Stimulated activated CD4-positive, alpha-beta T cell treated with anti-CD3 and anti-CD28 coated beads, Interleukin-1b, Interleukin-23, amount 100 ng/mL, for 1 hour (primary cell): ENCODE measurements at places on chromosomes 3 and 15.

DNA sequence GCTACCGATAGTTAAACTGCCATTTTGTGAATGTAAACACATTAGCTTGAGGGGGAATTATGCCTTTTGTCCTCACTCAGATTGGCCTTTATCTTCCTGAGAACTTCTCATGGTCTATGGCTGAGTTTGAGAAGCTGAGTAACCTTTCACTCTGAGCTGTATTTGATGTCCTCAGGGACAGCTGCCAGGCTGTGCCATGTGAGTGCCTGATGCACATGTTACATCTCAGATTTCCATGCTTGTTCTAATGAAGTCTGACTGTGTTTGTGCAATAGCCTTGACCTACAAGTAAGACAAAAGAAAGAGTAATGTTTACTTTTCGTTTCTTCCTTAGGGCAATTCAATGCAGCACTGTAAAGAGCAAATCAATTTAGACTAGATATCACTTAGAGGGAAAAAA is 44.1 kb upstream of the ARL6 start:
- no peak for DNase-seq

GRCh38 chr15:98896802-98897732 is 110.5 kb downstream of the PGPEP1L start:
- no peak for DNase-seq

DNA sequence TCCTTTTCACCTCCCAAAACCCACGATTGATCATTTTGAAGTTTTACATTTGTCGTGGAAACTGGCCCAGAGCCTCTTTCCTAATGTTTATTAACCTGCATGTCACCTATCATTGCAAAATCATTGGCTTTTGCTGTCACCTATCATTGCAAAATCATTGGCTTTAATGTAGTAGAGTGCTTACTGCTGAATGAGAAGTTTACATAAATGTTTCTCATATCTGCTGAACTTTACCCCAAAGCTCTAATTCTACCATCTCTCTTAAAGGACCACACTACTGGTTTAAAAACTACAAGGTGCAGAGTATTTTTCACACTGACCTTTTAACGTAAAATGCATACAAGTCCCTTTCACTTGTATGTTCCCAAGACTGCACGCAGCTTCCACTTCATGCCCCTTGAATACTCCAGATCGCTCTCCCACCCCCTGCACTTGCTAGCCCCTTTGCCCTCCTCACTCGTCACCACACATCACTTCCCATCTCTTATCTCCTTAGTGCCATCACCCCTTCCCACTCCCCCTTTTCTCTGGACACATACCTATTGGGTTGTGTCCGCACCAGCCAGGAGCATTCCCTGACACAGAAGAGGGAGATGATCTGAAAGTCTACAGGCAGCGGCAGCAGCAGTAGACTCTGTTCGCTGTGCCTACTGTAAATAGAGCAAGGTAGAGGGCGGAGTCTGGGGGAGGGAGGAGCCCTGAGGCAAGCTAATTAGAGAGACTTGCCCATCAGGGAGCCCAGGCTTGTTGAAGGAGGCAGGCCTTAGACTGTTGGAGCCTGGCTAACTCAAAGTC is 30.2 kb upstream of the ATOSA start:
- DNase-seq = no peak

DNA sequence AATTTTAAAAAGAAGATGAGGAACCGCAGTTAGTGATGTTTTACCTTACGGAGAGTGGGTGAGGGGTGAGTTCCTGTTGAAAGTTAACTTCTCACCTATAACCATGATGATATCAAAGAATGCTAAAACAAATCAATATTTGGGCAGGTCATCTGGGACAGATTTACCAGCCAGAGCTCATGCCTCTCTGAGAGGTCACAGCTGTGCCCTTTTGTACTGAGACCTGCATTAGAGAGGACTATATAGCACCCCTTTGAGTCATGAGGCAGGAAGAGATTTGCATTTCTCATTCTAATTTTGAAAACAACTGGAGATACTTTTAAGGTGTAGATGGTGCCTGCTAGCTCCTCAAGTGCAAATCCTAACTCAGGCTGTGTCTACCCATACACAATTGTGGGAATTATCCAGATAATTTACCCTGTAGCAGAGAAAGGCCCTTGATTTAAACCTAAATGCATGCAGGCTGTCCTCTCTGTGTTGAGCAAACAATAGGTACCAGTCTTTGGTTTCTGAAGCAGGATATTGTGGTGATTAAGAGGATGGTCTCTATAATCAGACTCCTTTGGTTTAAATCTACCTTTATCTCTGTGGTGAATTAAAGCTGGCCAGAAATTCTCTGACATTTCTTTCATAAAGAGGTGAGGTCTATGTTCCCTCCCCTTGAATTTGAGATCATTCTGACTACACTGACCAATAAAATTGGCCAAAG is 5.8 kb upstream of the TM4SF4 start:
- no peak for DNase-seq

GRCh38 chr3:66481071-66482017 is 19.5 kb downstream of the LRIG1 start:
- no peak for DNase-seq

DNA sequence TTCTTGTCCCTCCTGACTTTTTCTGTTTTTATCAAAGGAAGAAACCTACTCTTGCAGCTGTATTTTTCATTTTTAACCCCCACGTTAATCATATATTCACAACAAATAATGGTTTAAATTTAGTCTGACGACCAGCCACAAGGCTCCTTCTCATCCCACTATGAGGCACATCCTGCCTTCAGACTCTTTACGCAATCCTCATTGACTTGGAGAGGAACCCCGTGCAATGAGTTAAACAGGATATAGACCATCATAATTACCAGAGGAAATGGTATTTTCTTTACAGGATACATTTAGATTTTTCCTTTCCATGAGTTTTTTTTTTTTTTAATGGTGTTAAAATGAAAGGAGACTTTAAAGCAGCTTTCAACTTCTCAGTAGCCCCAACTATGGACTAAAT is 68.5 kb downstream of the WWTR1 start:
- DNase-seq = no peak

DNA sequence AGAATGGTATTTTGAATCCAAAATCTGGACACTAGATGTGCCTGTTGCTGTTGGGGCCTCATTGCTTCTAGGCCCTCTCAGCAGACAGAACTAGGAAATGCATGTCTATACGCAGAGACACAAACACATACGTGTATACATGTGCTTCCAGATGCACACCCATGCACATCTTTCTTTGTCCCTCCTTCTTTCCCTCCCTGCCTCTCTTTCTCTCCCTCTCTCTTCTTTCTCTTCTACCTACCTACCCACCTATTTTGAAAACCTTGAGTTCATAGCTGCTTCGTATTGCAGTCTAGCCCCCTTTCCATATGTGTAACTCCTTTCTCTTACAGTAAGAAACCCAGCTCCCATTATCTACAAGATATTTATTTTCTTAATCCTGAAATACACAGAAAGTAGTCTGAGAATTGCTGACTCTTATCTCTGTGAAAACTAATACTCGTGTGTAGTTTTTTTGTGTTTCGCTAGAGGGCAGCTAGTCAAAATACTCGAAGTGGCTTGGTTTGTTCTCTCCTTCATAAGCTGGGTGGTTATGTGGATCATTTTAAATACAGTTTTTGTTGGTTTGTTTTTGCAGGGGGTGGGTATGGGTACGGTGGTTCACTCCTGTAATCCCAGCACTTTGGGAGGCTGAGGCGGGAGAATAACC is 18.5 kb downstream of the RPL32 start:
- no peak for DNase-seq

GRCh38 chr15:37080261-37080921 is 20.0 kb downstream of the MEIS2 start:
- DNase-seq = no peak

DNA sequence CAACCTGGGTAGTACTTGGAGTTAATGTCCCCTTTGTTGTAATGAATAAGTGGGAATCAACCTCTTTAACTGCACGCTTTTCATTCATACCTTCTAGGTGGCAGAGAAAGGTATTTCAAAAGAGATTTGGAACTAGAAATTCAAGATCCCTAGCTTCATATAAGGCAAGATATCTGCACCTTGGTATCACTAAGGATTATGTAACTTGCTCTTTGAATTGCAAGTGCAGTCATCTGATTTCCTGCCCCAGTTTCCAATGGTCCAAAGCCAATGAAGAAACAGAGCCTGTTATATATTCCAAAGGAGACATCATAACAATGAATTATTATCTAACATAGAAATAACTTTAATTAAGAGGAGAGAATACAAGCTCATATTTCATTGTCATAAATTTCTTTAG is 54.8 kb upstream of the CMSS1 start:
- no peak for DNase-seq

GRCh38 chr3:66083096-66083678 is 44.5 kb upstream of the MAGI1 start:
- DNase-seq = no peak

DNA sequence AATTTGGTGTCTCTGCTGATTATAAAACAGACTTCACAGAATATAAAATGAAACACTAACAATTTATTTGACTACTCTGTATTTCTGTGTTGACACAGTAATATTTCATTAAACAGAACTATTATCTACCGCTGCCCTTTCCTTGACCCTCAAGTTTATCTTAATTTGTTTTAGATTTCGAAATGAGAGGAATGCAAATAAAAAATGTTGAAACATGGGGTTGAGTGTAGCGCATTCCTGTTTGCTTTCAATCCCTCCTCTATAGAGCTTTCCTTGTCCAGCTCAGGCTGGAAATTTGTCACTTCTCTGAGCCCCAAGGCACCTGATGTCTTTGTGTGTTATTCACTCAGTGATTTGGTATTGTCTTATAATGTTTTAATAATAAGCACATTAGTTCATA is 550.2 kb downstream of the ZBBX start:
- no peak for DNase-seq

- no peak for DNase-seq
These were observed 1.4 kb upstream of the IL17RC start for GRCh38 chr3:9915254-9916141.

DNA sequence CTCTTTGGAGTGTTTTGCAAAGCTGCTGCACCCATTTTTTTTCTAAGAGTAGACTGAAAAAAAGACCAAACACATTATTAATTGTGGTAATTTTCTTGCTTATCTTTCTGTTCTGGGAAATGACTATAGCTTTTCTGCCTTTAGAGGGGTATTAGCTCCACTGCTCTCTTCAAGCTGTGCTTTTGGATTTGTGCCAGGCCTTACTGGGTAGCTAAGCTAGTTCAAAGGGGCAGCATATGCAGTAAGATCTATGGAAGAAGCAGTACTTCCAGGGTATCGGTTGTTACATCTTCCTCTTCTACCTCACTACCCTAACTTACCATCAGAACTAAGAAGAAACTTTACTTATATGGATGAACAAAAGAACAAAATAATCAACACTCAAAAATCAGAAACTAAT is 28.7 kb upstream of the ARIH1 start:
- DNase-seq = no peak

DNA sequence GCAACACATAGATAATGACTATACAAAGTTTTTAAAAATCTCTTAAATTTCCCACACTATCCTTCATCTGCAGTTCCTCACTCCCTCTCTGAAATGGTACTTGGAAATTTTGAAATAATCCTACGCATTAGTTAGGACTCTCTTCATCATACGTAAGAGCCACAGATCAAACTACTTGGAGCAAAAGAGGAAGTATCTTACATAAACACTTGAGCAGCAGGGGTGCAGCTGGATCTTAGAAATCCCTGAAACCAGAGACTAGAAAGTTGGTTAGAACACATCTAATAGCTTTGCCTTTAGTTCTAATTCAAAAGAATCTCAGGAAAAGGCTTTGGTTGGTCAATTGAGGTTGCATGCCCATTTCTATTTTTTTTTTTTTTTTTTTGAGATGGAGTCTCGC is 38.8 kb upstream of the ZNF445 start:
- DNase-seq = no peak

DNA sequence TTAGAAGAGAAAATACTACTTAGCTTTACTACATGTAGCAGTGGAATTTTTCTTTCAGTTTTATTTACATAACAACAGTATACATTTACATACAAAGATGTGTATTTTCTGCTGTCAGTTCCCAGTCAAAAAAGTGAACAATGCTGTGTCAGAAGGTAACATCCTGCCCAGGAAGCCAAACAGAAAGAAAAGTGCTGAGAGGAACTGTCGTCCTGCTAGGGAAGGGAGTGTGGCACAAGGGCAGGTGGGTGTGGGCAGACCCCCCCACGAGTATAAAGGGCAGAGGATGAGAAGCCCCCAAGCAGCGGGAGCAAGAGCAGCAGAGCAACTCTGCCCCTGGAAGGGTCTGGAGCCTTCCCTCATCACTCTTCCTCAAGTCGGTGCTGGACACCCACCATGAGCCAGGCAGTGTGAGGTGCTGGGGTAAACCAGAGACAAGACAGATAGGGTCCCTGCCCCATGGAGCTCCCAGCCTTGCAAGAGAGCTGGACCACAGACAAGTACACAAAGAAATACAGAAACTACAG is 39.7 kb downstream of the TBC1D2B start:
- no peak for DNase-seq

DNA sequence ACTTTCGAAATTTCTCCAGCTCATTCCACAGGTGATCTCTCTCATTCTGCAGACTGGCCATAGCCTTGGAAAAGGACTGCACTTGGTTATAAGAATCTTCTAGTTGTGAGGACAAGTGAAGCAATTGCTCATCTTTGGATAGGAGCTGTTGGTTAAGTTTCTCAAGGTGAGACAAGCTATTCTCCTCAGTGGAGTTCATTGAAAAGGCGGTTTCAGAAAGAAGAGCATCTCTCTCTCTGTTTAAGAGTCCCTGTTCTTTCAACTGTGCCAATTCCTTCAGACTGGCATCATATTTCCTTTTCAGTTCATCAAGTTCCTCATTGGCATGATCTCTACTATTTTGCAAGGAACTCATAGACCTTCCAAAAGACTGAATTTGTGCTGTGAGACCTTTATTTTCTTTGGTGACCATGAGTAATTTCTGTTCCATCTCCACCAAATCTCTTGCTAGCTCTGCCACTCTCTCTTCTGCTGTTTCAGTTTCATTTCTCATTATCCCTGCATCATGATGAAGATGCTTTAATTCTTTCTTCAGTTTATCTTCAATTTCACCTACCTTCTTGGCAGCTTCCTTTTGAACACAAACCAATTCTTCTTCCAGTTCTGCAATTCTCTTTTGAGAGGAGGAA is 30.2 kb upstream of the HCLS1 start:
- DNase-seq = no peak

GRCh38 chr3:33131331-33132018 is 17.7 kb downstream of the CRTAP start:
- no peak for DNase-seq

DNA sequence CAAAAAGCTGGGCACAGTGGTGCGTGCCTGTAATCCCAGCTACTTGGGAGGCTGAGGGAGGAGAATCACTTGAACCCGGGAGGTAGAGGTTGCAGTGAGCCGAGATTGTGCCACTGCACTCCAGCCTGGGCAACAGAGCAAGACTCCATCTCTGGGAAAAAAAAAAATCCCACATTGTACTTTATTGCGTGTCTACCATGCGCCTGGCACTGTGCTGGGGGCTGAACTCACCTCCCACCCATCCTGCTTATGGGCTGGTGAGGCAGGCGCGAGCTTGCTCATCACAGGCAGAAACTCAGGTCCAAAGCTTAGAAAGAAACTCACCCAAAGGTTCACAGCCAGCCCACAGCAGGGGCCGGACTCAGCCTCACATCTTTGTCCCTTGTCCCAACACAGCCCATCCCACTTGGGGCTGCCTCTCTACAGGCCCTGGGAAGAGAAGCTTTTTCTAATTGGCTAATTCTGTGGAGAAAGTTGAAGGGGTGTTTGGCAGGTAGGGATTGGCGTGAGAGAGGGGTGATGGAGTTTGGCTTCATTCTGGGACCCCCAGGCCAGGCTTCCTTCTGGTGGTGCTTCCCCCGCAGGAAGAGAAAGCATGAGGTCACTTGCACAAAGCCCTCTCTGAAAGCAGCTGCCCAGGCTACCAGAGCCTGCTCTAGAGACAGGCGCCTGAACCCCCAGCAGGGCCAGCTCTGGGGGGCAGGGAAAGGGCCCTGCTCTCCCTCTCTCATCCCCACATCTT is 122.6 kb upstream of the SMAD3 start:
- DNase-seq = no peak

- no peak for DNase-seq
These were observed 72.1 kb upstream of the SETMAR start for GRCh38 chr3:4231041-4231440.
